ENCODE measurements at places on chromosomes 5 and 9. TPM values are rescaled to one million over a fixed set of nuclear protein-coding genes. Genes with fewer than 3 reads are reported as not detected.

The ARL14EPL gene
- total RNA-seq: 0.58 TPM

The TOR4A gene
- total RNA-seq: 48.0 TPM

The CER1 gene
- not detected for total RNA-seq

The FYB1 gene
- total RNA-seq: 0.44 TPM

The FAM174A gene
- 14.7 TPM for total RNA-seq

The SPOUT1 gene
- 51.6 TPM for total RNA-seq

The AMBP gene
- total RNA-seq: not detected

The FNIP1 gene
- total RNA-seq: 25.6 TPM

The PTGES2 gene
- 69.6 TPM for total RNA-seq

The GAS1 gene
- 0.15 TPM for total RNA-seq

The BNC2 gene
- total RNA-seq: 33.1 TPM

DNA sequence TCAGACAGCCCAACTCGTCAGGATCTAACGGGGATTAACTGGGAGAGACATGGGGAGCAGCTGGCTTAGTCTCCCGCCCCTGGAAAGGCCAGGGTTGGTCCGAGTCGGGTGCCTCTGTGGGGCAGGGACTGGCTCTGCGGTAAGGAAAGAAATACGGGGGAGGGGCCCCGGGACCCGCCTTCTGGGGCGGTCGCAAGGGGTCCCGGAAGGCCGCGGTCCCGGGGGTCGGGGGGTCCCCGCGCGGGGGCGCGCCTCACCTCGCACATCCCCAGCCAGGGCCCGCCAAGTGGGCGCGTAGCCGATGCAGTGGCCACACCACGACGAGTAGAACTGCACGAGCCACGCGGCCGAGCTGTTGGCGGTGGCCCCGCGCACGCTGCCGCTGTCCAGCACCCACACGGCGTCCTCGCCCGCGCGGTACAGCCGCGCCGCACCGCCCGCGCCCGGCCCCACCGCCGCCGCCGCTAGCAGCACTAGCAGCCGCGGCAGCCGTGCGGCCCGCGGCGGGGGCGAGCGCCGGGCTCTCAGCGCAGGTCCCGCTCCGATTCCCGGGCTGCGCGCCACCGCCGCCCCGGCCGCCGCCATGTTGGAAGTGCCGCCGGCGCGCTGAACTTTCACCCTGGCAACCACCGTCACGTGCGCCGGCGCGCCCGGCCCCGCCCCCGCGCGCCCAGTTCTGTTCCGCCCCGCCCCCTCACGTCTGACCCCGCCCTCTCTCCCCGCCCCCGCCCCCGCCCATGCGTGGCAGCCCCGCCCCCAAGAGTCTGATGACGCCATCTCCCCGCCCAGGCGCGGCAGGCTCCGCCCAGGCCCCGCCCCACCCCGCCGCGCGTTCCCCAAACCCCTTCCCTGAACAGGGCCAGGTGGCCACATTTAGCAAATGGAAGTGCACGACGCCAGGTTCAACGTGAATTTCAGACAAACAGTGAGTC is at the start of gene QSOX2:
Gene QSOX2, minus strand, starts transcription at position 594 of the 932 bp plus-strand sequence. Its CDS starts 9 bp downstream, at position 585.
- peak; percentile 42 for DNase-seq

GRCh38 chr9:124767821-124768220 is 3.3 kb downstream of the NR6A1 start:
- no peak for DNase-seq

DNA sequence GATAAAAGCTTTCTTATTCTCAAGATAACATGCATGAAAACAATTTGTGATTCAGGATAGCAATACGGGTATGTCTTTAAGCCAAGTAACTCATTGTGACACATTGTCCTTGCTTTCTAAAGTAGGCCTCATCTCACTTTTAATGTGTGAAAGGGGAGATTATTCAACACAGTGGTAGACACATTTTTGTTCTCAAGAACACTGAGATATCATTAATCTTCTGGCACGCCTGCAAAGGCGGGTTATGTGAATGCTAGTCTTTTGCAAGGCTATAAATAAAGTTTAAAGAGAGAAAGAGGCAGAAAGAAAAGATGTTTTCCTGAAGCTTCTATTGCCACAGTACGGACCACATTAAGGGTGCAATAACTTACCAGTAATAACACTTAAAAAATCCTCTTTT is 181.8 kb upstream of the MEF2C start:
- DNase-seq: no peak

GRCh38 chr5:81626524-81626923 is 124.4 kb downstream of the SSBP2 start:
- DNase-seq: peak; percentile 86

GRCh38 chr5:128645581-128645980 is 107.5 kb upstream of the FBN2 start:
- no peak for DNase-seq

DNA sequence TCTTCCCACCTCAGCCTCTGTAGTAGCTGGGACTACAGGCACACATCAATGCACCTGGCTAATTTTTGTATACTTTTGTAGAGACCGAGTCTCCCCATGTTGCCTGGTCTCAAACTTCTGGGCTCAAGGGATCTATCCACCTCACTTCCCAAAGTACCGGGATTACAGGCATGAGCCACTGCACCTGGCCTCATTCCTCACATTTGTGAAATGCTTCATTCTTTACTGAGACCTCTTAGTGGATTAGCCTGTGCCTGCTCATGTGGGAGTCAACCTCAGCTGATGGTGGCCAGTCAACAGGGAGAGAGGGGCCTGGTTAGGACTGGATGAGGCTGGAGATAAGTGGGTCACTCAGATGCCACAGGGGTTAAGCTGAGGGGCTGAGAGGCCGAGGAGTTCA is 37.3 kb upstream of the CLK4 start:
- no peak for DNase-seq

DNA sequence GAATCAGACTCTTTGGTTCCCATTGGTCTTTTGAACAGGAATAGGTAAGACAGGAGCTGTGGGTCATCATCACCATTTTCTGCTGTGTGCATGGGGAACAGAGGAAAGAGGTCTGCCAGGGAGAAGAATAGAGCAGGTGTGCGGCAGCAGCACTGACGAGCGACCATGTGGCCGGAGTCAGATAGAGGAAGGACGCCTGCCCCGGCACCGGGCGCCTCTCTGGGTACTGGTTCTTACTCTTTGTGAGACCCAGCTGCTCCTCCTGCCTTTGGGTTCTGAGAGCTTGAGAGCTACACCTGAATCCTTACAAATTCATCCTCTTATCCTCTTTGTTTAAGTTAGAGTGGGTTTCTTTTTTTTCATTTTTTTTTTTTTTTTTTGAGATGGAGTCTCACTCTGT is 90.8 kb downstream of the NDFIP1 start:
- no peak for DNase-seq

- no peak for DNase-seq
Measured at GRCh38 chr9:136307215-136307750, 3.4 kb upstream of the CCDC187 start.

- DNase-seq: no peak
Measured at GRCh38 chr9:20187318-20187717, 398.5 kb upstream of the SLC24A2 start.

DNA sequence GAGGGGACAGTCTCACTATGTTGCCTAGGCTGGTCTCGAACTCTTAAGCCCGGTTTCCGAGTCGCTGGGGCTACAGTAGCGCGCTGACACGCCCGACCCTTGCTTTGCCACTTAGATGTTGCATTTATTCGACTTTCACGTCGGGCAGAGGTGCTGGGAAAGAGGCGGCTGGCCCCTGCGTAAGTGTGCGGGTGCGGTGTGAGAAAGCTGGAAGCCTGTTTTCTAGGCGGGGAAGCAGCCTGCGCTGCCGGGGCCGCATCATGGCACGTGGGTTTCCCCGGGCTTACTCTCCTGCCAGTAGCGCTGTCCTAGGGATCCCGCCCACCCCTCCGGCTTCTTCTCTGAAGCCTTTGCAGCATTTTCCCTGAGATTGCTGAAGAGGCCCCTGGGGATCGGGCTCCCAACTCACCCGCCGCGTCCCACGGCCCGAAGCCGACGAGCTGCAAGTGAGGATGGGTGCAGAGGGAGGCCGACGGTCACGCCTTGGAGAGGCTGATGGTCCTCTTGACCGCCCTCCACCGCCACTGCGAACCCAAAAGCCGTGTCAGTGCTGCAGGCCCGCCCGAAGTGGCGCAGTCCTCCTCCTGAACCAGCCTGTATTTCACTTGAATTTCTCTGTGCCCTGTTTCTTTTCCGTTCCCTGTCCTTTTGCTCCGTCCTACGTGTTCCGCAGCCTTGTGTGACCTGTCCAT is 5.8 kb upstream of the TRIM41 start:
- peak; percentile 47 for DNase-seq

- DNase-seq: no peak
Measured at GRCh38 chr9:135575995-135576631, 14.6 kb downstream of the PAEP start.

GRCh38 chr9:5884191-5884590 is 6.5 kb upstream of the MLANA start:
- DNase-seq: no peak

GRCh38 chr5:23457780-23458179 is 49.6 kb upstream of the PRDM9 start:
- DNase-seq: no peak

- DNase-seq: no peak
Measured at GRCh38 chr9:129559506-129559881, 61.4 kb downstream of the C9orf50 start.

DNA sequence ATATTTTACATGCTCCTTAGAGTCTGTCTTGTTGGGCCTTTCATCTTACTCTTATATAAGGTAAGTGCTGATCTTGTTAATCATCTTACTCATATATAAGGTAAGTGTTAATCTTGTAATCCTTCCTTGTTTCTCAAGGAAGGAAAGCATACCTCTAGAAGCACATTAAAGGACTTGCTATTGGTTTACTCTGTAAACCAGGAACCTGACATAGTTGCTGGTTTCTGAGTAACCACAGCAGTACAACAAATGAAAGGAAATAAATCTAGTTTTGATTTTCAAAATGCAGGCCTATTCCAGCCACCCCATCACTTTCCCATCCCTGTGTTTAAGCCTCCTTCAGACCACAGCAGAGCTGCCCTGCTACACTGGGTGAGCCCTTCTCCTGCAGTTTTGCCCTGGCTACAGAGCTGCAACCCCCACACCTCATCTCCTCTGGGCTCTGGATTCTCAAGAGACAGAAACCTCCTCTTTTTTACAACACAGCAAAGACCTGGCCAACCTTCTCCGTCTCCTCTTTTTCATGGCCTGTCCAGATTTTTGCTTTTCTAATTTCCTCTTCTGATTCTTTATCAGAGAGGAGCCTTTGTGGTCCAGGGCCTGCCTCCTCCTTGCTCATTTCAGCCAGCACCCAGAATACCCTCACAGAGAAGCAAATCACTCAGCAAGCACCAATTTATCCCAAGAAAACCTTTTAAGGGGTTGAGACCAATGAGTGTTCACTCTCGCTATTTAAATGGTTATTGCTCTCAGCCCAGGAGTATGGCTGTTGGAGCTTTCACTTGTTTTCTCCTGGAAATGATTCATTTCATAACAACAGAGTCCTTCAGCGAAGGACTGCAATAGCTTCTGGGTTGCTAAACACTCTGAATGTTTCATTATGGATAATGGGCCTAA is 103.2 kb downstream of the FSTL4 start:
- DNase-seq: no peak

DNA sequence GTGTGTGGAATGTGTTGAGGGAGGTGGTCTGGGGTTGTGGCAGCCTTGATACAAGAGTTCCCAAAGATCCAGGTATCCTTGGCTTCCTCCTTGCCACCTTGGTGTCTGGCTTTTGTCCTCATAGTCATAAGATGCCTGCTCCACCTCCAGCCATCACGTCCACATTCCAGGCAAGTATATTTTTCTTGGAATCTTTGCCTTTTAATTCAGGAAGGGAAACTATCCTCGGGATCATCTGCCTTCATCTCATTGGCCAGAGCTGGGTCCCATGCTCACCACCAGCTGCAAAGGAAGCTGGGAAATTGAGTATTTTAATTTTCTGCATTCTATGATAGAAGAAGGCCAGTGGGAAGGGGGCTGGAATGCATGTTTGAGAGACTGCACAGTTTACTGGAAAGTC is 186.7 kb downstream of the C9orf50 start:
- no peak for DNase-seq

DNA sequence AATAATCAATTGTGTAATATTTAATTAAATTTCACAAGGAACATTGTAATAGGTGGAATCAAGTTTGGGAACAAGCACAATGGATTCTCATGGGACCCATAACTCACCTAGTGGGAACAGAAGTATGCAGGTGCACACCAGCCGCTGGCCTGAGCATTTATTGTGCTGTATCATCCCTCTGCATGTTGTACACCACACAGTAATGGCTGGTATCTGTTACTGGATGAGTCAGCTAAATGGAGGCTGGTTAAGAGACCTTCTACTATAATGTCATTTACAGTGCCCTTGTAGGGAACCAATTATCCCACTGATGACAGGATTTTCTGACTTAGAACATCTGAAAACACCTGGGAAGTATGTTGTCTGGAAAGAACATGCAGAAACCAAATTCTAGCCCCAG is 3.2 kb upstream of the MAP3K1 start:
- DNase-seq: no peak

GRCh38 chr5:40029711-40030495 is 605.1 kb upstream of the DAB2 start:
- DNase-seq: no peak

- DNase-seq: peak; percentile 69
Measured at GRCh38 chr9:19119246-19119645, 8.0 kb downstream of the PLIN2 start.

- DNase-seq: no peak
Measured at GRCh38 chr5:169213479-169213878, 87.5 kb downstream of the SLIT3 start.

GRCh38 chr9:93304574-93305496 is 120.9 kb downstream of the WNK2 start:
- peak; percentile 32 for DNase-seq

DNA sequence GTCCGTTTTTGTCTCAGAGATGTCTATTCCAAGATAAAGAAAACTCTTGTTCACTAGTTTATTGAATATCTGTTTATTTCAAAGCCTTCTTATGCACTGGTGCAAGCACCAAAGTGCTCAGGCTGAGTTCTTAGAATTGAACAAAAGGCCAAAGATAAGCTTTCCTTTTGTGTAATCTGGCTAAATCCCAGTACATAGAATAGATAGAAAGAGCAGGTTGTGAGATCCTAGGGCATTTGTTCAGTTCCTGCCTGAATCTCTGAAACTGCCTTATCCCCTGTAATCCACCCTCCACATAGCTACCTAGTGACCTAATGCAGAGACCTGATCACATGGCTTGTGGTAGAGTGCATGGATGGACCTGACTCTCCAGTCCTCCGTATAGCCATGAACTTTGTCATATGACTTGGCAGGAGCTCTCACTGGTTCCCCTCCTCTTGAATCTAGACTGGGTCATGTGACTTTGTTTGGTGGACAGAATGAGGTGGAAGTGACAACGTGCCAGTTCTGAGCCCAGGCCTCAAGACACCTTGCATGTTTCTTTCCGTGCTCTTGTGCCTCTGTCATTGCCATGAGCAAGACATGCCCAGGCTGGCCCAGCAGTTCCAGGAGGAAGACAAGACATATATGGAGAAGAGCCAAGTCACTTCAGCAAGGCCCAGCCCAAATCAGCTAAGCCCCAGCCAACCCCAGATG is 139.3 kb upstream of the SHB start:
- no peak for DNase-seq

DNA sequence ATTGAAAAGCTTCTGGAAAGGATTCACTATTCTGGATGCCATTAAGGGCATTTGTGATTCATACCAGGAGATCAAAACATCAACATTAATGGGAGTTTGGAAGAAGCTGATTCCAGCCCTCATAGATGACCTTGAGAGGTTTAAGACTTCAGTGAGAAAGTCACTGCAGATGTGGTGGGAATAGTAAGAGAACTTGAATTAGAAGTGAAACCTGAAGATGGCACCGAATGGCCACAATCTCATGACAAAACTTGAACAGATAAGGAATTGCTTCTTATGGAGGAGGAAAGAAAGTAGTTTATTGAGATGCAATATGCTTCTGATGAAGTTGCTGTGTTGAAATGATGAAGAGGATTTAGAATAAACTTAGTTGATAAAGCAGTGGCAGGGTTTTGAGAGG is 254.6 kb upstream of the SLC24A2 start:
- no peak for DNase-seq
